ACHN (cell line): ENCODE measurements at places on chromosomes 2 and 18.
A peak's percentile ranks its signal among the peaks of the same experiment; 100 is the strongest.

DNA sequence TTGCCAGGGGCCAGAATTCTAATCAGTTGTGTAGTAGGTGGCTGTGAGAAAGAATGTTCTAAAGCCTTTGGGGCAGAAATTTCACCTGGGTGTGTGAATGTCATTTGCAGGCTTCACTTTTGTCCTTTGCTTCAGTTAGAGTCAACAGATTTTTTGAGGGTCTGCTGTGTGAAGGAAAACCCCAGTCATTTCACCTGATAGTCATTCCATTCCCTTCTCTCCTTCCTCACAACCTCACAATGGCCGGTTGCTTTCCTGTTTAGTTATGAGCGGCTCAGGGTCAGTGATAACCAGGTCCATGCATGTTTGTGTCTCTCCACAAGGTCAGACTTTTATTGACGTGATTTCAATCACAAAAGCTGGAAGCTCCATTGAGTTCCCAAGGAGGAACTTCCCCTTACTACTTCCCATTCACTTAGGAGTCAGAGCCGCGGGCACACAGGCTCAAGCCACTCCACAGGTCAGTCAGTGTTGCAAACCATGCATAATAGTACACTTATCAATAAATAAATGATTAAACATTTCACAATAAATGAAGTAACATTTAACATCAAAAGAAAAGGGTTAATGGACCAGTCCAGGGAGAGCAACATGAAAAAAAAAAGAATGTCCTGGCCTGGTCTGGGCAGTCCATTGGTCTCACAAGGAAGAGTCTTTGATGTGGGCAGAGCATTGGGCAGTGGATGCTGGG is 74.3 kb downstream of the NPAS2 start:
- no peak for DNase-seq

DNA sequence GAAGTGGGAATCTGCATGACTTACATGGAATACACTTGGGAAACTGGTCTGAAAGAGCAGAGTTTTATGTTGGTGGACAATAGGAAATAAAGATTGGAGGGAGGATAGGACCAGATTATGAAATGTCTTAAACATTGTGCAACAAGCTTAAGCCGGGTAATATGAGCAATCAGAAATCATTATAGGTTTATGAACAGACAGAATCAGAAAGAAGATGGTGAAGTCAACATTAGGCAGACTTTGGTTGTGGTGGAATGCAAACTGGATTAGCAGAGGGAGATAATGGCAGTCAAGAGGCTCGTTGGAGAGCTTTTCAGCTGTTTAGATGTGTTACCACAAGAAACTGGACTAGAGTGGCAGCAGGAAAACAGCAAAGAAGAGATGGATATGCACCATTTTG is 43.5 kb downstream of the CRIM1 start:
- no peak for DNase-seq

- DNase-seq, result peak; percentile 59
Observed at GRCh38 chr2:145744541-145745386, 1224.8 kb upstream of the ZEB2 start.

DNA sequence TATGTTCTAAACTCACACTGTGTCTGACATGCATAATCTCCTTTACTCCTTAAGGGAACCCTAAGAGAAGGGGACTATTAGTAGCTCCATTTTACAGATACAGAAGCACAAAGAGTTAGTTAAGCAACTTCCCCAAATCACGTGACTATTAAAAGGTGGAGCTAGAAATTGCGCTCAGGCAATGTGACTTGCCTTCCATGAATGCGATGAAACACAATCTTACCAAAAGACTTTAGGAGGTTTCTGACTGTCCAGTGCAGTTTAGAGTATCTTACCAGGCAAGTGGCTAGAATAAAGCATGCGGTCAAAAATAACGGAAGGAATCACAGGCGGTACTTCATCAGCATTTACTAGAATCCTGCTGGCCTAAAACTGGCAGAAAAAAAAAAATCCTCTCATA is 70.4 kb downstream of the ZNF521 start:
- no peak for DNase-seq

GRCh38 chr18:33576999-33577646 is 896 bp upstream of the ASXL3 start:
- no peak for DNase-seq

- no peak for DNase-seq
Observed at GRCh38 chr2:158134655-158135054, 33.0 kb downstream of the UPP2 start.

- DNase-seq, result no peak
Observed at GRCh38 chr2:171965661-171966060, 34.1 kb upstream of the METAP1D start.

- no peak for DNase-seq
Observed at GRCh38 chr2:133843091-133843490, 274.8 kb upstream of the NCKAP5 start.

- DNase-seq, result no peak
Observed at GRCh38 chr2:34241905-34242762, 643.0 kb upstream of the FAM98A start.

GRCh38 chr2:185222311-185222710 is 516.3 kb upstream of the FSIP2 start:
- DNase-seq, result no peak

DNA sequence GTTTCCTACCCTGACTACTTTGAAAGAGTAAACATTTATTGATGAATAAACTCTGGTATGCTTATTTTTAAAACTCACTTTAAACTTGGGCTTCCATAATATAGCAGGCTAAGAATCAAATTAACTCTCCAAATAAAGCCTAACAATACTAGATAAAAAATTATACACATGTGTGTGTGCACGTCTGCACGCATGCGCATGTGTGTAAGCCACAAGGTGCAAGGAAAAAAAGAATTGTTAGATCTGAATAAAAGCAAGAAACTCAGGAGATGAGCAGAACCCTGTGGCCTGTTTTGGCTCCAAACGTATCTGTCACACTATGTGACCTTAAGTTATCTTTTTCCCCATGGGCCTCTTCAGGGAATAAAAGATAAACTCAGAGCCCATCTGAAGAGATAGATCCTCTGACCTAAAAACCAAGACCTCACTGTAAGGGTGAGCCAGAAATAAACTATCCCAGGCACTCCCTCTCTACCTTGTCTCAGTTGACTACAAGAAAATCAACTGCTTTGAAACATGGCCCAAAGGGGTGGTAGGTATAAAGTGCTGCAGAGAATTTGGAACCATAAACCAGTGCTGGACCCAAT is 6.3 kb downstream of the HDHD2 start:
- no peak for DNase-seq

DNA sequence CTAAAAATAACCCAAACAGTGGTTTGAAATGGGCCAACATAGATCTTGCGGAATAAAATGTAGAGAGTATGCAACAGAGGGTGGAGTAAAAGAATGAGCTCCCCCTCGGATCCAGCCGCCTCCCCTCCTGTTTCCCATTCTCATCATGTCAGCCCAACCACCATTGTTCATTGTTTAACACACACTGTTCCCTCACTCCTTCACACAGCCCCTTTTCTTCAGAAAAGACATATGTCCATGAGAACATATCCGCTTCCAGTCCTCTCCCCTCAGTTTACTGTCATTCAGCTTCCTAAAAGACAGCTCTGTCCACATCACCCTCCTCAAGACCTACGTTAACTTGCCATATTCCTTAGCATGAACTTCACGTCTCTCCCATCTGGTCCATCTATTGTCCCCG is 62.9 kb upstream of the SERTAD2 start:
- DNase-seq, result no peak

GRCh38 chr18:39591649-39592048 is 2026.1 kb upstream of the CELF4 start:
- DNase-seq, result no peak

- no peak for DNase-seq
Observed at GRCh38 chr2:152823905-152824304, 105.5 kb downstream of the ARL6IP6 start.

- no peak for DNase-seq
Observed at GRCh38 chr18:12014086-12014485, 32.8 kb downstream of the IMPA2 start.

GRCh38 chr18:53780666-53781065 is 443.8 kb downstream of the MBD2 start:
- DNase-seq, result no peak

DNA sequence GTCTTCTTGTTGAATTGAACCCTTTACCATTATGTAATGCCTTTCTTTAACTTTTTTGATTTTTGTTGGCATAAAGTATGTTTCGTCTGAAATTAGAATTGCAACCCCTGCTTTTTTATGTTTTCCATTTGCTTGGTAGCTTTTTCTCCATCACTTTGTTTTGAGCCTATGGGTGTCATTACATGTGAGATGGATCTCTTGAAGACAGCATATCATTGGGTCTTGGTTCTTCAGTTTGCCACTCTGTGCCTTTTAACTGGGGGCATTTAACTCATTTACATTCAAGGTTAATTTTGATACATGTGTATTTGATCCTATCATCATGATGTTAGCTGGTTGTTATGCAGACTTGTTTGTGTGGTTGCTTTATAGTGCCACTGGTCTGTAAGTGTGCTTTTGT is 489.4 kb upstream of the TNP1 start:
- no peak for DNase-seq

DNA sequence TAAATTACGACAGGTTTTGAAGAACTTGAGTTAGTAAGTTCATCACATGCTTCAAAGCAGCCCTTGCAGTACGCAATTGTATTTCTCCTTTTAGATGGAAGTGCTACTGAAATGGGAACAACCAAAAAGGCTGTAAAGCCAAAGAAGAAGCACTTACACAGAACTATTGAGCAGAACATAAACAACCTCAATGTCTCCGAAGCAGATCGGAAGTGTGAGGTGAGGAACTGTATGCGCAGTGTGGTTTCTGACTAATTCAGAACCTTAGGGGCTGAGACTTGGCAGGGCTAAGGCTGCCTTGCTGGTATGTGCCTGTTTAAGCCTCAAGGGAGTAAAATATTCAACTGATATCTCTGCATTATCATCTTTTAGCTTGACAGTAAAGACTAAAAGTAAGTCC is 8.4 kb downstream of the NCAPH start:
- no peak for DNase-seq

- no peak for DNase-seq
Observed at GRCh38 chr2:111697560-111697959, 186.4 kb downstream of the ANAPC1 start.

GRCh38 chr2:215652388-215652787 is 216.5 kb upstream of the FN1 start:
- DNase-seq, result no peak

DNA sequence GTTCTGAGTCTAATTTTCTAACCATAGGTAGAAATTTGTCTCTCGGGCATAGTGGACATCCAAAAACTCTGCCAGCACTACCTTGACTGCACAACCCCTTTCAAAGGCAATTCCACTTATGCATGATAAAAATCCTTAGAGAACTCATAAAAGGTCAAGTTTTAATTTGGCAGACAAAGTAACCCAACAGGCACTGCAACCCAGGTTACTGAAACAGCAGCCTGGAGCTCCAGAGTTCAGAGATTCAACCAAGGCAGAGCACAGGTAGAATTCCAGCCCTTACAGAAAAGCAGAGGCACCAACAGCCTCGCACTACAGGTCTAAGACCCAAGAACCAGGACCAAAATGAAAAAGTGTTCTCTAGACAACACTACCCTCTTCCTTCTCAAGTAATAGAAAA is 1.8 kb downstream of the DTNB start:
- DNase-seq, result no peak

DNA sequence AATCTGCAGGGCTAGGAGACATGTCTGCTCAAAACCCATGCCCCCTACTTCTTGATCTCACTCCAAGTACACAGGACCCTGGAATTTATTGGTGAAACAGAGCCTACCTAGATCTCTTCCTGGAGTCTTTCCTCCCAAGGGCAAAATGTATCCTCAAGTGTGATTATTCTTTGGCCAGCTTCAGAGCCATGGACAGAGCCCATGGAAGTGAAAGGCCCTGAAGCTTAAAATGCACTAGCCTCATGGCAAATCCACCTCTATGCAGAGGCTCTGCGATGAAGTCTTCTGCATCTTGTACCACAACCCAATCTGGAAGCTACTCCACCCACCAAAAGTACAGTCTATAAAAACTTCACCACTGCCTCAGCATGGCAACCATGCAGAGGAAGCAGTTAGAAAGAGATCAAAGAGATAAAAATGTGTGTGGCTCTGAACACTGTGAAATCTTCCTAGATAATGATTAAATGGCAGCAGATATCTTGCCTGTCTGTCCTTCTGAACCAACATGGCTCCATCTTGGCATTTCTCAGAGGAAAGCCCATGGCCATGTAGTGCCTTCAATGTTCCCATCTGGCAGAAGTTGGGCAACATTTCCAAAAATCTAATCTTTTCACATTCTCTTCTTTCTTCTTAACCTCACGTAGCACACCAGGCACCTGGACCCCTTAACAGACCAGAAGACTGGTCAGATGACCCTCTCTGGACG is 142.9 kb upstream of the KLF7 start:
- DNase-seq, result no peak

DNA sequence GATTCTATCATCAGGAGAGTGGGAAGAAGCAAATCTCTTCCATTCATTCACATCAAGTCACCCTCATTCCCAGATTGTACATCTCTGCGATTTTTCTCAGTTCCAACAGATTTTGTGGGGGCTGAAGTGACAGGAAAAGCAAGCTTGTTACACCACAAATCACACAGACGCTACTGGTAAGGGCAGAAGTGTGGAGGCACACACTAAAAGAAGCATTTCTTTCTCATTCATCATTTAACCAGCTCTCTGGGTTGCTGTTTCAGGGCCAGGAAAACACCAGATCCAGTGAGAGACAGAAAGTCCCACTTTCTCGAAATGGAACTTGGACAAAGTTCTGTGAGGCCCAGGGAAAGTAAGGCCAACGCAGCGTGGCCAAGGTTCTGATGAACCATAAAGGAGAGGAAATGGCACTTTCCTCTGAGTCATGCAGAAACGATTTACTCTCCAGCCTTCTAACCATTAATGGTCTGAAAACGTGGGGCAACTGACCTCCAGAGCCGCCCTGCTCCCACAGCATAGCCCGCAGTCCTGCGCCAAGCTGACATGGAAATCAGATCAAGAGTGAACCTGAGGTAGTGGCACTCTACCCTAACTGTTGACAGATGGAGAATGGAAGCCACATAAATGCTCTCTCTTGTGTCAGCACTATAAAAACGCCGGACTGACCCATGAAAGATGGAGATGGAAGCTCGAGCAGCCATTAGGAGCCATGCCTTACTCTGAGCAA is 191.0 kb downstream of the C1D start:
- peak; percentile 94 for DNase-seq

DNA sequence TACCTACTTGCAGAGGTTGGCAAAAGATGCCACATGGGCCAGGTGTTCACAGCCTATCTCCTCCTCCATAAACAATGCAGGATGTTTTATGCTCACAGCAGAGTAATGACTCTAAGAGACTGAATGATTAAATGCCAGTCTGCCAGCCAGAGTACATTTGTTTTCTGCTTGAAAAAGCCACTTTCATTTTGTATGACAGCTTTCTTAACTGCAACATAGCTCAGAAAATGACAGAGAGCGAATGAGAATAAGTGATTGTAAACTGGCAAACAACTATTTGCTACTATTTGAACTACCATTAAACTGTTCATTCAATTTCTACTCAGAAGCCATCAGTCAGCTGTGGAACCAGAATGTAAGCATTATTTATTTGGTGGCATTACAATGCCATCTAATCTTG is 50.6 kb upstream of the DCC start:
- no peak for DNase-seq

GRCh38 chr2:121282800-121283385 is 2.1 kb downstream of the TFCP2L1 start:
- no peak for DNase-seq
